ENCODE measurements at places on chromosomes 13 and 19.
A peak's percentile ranks its signal among the peaks of the same experiment; 100 is the strongest.

- no peak for DNase-seq
Measured at GRCh38 chr19:33863436-33863835, 66.8 kb downstream of the KCTD15 start.

DNA sequence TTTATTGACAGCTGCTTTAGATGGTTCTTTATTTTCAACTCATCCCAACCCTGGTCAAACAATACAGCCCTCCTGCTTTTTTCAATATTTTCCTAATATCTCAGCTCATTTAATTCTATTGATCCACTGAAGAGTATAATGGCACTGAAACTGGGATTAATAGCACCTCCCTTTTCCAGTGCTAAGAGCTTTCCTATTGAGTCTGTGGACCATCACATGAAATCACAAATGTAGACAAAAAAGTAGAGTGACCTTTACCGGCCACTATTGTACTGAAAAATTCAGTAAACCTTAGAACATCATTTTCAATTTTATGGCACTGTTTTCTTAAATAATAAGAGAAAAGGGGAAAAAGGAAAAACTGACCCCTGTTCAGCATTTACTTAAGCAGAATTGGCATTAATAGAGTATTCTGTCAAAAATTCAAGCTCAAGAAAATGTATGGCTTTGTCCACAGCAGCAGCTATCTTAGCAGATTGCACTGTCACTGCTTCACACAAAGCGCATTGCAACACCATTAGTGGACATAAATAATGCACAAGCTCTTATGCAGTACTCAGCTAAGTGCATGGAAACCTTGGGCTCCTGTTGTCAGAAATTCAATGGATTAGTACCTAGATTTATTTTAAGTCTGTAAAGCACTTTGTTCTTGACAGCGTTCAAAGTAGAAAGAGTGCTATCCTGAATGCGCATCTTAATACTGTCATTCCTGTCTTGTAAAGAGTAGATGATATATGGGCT is 851.0 kb upstream of the KLHL1 start:
- DNase-seq = no peak

DNA sequence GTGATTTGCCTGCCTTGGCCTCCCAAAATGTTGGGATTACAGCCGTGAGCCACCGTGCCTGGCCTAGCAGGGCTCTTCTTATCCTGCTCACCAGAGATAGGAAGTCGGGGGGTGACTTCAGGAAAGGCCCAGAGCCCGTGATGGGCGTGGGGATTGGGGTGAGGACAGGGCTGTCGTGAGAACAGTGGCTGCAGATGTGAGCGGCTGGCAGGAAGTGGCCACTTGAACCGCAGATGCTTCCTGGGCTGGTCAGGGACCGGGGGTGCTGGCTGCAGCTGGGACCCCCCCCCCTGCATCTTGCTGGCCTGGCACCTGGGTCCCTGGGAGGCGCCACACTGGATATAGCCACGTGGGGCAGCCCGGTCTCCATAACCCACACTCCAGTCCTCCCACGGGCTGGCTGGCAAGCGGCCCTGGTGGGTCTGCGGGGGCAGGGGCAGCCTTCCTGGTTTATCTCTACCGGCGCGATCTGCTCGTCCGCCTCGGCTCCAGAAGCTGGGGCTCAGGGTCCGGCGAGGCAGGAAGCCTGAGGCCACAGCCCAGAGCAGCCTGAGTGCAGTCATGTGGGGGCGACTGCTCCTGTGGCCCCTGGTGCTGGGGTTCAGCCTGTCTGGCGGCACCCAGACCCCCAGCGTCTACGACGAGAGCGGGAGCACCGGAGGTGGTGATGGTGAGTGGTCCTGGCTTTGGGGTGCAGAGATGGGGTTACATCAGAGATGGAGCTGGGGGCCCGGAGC is at the start of gene F2RL3:
F2RL3 (plus strand) TSS at position 371 of the 737 bp plus-strand sequence; CDS start at position 562, 191 bp downstream.
- no peak for DNase-seq

DNA sequence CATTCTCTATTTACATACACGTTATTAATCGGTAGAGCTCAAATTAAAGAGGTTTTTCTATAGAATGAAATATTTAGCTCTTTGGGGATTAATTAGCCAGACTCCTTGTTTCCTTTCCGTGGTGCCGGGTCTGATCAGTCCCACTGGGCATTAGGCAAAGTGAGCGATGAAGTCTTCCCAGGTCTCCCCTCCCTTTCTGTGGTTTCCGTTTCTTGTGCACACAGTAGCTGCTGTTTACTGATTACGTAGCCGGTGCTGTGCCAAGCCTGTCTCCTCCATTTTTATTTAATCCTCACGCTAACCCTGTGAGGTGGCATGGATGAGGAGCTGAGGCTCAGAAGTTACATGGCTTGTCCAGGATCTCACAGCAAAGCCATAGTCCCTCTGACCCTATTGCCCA is 9.0 kb downstream of the SLC25A15 start:
- DNase-seq = no peak

DNA sequence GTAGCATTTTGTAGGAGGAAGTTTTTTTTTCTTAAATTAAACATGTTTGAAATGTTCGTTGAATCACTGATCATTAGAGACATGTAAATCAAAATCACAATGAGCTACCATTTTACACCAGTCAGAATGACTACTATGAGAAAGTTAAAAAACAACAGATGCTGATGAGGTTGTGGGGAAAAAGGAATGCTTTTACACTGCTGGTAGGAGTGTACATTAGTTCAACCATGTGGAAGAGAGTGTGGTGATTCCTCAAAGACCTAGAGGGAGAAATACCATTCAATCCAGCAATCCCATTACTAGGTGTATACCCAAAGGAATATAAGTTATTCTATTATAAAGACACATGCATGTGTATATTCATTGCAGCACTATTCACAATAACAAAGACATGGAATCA is 122.0 kb upstream of the ARGLU1 start:
- DNase-seq = no peak

GRCh38 chr13:23849670-23850069 is 39.5 kb downstream of the MIPEP start:
- DNase-seq = no peak

DNA sequence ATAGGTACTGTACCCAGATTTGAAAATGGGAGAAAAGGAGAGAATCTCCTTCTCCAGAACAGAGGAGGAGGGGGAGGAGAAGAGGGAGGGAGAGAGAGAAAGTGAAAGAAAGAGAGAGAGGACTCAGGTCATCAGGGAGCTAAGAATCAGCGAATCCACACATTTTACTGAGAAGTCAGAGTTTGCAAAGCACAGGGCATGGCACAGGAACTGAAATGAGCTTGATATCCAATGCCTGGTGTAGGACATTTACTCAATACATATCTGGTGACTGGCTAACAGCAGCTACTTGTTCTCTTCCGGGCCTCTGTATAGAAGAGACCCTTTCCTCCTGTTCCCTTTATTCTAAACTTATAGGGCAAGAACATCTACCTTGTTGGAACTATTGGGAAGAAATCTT is 375.1 kb downstream of the KLF5 start:
- no peak for DNase-seq

DNA sequence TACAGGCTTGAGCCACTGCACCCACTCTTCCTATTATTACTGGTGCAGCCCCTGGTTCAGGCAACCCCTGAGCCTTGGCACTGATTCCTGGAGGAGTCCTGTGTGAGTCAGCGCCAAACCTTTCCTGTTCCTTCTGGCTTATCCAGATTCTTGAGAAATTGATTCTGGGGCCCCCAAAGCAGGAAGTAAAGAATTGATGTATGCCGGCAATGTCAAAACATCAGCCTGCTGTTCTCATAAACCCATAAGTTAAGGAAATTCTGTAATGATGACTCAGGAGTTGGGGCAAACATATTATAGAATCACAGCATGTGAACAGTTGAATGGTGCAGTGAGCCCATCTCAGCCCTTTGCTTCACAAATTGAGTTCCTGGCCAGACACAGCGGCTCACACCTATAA is 1.4 kb upstream of the OR7G3 start:
- DNase-seq = no peak

GRCh38 chr13:97889803-97890202 is 63.7 kb upstream of the IPO5 start:
- no peak for DNase-seq

GRCh38 chr13:59320021-59320420 is 843.7 kb downstream of the DIAPH3 start:
- no peak for DNase-seq

DNA sequence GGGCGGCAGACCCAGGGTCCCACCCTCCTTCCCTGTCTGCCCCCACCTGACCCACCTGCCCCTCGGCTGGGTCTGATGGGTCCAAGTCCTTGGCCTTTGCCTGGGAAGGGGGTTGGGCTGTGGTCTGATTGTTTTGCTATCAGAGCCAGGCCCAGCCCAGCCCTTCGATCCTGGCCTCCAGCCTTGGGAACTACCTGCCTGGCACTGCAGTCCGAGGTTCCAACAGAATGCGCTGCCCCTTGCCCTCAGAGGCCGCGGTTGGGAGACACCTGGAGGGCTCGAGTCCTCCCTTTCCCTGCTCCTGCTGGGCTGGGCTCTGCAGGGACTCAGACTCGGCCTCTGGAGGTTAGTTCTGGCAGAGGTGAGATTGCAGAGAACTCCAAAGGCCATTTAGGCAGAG is 1.6 kb downstream of the CCL25 start:
- DNase-seq = no peak

DNA sequence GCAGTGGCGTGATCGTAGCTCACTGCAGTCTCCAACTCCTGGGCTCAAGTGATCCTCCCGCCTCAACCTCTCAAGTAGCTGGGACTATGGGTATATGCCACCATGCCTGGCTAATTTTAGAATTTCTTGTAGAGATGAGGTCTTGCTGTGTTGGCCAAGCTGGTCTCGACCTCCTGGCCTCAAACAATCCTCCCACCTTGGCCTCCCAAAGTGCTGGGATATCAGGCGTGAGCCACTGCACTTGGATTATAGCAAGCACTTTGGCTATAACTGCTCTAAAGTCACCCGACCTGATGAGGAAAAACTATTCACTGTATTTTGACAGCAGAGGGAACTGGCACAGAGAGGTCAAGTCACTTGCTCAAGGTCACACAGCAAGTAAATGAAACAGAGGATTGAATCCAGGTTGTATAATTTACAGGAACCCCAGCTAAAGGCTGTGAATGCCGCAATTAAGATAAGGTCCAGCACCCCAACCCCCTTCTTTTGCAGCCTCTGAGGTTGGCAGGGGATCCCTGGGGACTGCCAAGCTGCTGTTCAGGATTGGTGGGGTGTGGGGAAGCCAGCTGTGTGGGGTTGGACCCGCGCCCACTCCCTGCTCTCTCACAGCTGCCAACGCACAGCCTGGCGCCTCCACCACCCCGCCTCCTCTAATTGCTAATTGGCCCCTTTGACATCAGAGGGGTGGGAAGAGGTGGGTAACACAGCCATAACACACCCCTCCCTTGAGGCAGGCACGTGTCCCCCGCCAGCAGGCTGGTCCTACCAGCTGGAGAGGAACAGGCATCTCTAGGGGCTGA is 6.0 kb downstream of the TMIGD2 start:
- DNase-seq = no peak

- DNase-seq = no peak
Measured at GRCh38 chr13:23087880-23088279, 92.9 kb upstream of the SGCG start.

- no peak for DNase-seq
Measured at GRCh38 chr19:51760697-51761356, at the start of gene FPR2. FPR2 (plus strand) TSS chr19:51761180; CDS start chr19:51768659, 7,479 bp downstream.

- DNase-seq = no peak
Measured at GRCh38 chr19:3029065-3029923, at the start of gene TLE2. TLE2 (minus strand) TSS chr19:3029280; CDS start chr19:3028904, 376 bp downstream.

- DNase-seq = no peak
Measured at GRCh38 chr19:8731428-8732169, 10.2 kb downstream of the OR2Z1 start.

GRCh38 chr19:41427647-41428480 is 690 bp upstream of the B3GNT8 start:
- no peak for DNase-seq

DNA sequence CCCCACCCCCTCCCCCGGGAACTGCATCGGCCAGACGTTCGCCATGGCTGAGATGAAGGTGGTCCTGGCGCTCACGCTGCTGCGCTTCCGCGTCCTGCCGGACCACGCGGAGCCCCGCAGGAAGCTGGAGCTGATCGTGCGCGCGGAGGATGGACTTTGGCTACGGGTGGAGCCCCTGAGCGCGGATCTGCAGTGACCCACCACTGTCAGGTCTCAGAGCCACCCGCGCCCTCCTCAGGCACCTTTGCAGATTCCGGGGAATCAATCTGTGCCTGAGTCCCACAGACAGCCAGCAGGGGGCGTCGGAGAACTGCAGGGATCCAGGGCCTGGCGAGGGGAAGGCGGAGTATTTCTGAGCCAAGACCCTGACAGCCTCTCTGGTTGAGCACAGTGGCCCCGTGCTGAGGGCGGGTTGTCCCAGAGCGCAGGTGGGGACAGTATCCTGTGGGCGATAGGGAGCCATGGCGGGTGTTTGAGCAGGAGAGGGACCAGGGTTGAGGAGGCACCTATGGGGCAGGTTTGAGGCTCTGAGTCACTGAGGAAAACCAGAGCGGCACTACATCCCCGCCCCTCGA is 30.4 kb upstream of the CYP4F8 start:
- DNase-seq = peak; percentile 61

GRCh38 chr13:77544355-77544754 is 8.8 kb downstream of the SCEL start:
- DNase-seq = no peak

DNA sequence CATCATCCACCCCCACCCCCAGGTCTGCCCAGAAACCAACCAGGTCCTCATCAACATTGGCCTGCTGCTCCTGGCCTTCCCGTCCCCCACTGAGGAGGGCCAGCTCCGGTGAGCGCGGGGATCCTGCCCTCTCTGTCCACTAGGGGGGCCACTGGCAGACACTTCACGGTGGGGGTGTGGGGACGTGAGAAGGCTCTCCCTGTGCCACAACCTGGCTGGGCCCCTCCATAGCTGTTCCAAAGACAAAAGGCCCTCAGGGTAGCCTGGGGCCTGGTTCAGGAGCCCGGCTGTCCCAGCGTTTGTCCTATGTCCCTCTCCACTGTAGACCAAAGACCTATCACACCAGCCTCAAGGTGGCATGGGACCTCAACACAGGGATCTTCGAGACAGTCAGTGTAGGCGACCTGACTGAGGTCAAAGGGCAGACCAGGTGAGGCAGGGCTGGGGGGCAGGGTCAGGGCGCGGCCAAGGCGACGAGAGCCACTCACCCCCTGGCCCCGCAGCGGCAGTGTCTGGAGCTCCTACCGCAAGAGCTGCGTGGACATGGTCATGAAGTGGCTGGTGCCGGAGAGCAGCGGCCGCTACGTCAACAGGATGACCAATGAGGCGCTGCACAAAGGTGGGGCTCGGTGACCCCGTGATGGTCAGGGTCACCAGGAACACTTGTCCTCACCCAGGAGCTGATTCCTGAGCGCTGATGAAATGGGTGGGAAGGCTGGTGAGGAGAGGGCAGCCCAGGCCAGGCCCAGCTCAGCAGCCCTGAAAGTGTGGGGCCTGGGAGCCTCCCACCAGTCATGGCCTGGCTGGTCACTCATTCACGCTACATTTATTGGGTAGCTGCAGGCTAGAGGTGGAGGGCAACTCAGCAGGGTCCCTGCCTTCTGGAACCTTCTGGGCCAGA is 7.9 kb downstream of the DCAF15 start:
- DNase-seq = no peak

DNA sequence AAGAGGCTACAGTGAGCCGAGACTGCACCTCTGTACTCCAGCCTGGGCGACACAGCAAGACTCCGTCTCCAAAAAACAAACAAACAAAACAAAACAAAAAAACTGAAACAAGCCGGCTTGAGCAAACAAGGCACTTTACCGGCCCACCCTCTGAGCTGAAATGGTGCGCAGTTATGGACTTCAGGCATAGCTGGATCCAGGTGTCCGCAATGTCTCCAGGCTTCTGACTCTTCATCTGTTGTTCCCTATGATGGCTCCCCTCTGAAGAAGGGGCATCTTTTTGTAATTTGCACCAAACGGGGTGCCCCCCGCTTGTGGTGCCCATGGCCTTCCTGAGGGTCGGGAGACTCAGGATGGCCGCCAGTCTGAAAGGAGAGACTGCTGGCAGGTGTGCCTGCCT is 6.2 kb downstream of the C2CD4C start:
- DNase-seq = no peak

GRCh38 chr19:54473071-54473891 is at the start of gene CDC42EP5:
CDC42EP5 (minus strand) TSS chr19:54473296; CDS start chr19:54465547, 7,749 bp downstream.
- no peak for DNase-seq

Data from stimulated activated CD4-positive, alpha-beta T cell treated with anti-CD3 and anti-CD28 coated beads, Interleukin-15, amount 100 ng/mL, for 1 hour (primary cell).